ENCODE measurements at places on chromosomes 1 and 21.

DNA sequence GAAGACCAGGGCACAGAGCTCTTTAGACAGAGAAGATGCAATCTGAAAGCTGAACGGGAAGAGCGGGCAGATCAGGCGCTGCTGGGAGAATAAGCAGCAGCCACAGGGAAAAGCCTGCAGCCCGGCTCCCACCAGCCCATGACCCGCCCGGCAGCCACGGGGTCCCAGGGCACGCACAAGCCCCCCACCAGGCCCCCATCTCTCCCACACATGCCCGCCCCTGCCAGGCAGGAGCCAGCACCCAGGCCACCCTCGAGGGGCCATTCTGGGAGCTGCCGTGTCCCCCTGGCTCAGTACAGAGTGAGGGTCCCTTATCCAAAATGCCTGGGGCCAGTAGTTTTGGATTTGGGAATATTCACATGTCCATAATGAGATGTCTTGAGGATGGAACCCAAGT, 16.3 kb downstream of the SLC19A1 start:
- no peak for DNase-seq

DNA sequence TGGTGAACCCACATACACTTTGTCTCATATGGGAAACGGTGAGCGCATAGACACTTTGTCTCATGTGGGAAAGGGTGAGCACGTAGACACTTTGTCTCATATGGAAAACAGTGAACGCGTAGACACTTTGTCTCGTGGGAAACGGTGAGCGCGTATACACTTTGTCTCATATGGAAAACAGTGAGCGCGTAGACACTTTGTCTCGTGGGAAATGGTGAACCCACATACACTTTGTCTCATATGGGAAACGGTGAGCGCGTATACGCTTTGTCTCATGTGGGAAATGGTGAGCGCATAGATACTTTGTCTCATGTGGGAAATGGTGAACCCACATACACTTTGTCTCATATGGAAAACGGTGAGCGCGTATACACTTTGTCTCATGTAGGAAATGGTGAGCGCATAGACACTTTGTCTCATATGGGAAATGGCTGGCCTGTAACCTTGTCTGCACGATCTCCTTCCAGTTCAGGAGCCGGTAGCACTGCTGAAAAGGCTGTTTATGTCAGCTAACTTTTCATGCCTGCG, 50.7 kb upstream of the TRAPPC10 start:
- DNase-seq, result no peak

- DNase-seq, result no peak
Measured at GRCh38 chr1:88371436-88372023, 312.5 kb upstream of the PKN2 start.

DNA sequence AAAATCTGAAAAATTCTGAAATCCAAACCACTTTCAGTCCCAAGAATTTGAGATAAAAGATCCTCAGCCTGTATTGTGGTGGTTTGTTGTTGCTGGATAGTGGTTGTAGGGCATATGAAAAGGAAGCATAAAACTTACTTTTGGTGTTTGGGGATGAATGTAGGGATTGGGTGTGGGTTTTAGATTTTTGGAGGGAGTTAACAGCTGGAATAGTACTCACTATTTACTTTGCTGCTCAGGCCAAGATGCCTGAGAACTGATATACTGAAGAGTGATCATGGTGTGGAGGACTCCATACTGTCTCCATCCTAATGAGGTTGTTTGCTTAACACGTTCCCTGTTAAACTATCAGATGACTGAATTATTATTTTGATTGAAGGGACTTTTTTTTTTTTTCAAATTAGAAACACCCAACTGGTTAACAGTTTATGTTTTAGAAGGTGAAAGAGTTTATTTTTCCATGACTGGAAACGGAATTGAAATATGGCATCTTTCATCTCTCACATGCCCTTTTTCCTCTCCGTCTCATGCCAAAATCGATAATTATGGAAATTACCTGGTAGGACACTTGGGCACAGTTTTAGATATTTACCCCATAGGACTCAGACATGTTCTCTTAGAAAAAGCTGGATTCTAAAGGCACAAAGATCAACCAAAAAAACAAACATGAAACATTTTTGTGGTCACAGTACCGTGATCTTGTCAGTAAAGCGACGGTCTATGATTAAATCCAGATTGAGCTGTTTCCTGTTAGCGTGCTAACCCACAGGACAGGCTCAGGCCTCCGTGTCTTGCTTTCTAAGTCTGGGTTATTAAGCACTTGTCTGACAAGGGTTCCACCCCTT, 37.3 kb downstream of the RGL1 start:
- DNase-seq, result peak; percentile 96
